ENCODE measurements at places on chromosomes 11 and 22.

GRCh38 chr22:49140911-49141665 is 686.6 kb downstream of the BRD1 start:
- DNase-seq: no peak

DNA sequence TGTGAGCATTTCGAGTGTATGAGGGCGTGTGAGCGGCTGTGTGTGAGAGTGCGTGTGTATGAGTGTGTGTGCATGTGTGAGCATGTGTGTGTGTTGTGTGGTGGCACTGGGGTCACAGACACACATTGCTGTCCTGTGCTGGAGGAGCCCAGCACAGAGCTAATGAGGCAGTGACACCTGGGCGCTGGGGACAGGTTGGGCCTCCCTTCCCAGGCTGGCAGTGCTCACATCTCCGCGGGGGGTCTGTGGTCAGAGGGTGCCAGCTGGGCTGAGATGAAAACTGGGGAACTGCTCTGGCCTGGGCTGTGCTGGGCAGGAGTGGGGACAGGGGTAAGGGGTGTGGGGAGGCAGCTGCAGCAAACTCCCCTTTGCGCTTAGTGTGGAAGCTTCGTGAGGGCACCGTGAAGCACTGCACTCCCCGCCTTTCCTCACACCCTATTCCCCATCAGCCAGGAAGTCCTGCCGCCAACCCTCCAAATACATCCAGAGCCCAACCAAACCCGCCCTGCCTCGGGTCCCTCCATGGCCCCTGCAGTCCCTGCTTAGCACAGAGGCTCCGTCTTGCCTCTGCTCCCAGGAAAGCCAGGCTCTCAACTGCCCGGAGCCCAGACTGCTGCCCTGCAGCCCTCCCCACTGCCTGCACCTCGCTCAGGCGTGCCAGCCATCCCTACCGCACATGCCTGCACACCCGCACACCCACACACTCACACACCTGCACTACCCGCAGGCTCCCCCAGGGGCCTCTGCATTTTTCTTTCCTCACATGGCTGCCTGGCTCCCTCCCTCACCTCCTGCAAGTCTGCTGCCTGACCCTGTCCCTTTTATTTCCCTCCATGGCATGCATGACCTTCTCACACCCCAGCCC is 62.0 kb upstream of the THY1 start:
- DNase-seq: no peak

GRCh38 chr11:123351375-123351774 is 78.7 kb upstream of the GRAMD1B start:
- DNase-seq: peak; percentile 84

DNA sequence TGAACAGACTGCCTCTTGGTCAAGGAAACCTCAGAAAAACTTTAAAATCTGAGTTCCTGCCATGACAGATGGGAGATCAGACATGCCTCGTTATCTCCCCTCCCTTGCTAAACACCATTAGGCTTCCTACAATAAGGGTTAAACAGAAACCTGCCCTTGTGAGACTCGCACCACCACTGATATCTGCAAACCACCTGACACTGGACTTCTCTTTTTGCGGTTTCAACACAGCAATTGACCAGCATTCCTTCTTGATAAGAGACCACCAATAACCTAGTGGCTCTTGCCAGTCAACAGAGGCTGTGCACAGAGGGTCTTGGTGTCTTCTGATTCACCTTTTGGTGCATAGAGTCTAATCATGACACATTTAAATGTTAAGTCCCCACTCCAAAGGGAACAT is 4.4 kb downstream of the OR5M8 start:
- DNase-seq: no peak

DNA sequence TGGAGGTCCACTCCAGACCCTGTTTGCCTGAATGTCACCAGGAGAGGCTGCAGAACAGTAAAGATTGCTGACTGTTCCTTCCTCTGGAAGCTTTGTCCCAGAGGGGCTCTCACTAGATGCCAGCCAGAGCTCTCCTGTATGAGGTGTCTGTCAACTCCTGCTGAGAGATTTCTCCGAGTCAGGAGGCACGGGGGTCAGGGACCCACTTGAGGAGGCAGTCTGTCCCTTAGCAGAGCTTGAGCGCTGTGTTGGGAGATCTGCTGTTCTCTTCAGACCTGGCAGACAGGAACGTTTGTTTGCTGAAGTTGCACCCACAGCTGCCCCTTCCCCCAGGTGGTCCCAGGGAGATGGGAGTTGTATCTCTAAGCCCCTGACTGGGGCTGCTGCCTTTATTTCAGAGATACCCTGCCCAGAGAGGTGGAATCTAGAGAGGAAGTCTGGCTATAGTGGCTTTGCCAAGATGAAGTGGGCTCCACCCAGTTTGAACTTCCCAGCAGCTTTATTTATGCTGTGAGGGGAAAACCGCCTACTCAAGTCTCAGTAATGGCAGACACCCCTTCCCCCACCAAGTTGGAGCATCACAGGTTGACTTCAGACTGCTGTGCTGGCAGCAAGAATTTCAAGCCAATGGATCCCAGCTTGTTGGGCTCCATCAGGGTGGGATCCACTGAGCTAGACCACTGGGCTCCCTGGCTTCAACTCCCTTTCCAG is 99.4 kb downstream of the PDE3B start:
- no peak for DNase-seq

- DNase-seq: peak; percentile 8
Measured at GRCh38 chr22:42621505-42622002, 6.9 kb upstream of the POLDIP3 start.

DNA sequence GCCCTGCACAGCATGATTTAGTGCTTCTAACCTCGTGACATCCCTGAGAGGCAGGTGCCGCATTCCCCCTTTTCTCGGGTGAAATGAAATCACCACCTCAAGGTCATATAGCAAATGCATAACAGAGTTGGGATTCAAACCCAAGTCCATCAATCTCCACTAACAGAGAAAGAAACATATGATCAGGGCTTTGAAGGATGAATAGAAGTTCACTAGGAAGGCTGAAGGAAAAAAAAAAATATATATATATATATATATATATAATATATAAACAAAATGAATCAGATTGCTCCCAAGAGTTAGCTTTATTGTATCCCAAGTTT is 12.1 kb upstream of the ARHGEF17 start:
- no peak for DNase-seq

Measured in NCI-H2227 treated with DMSO at 0.1 percent for 48 hours (cell line).